Kidney (tissue), 22 donors: ENCODE measurements at places on chromosomes 5 and 9.

DNA sequence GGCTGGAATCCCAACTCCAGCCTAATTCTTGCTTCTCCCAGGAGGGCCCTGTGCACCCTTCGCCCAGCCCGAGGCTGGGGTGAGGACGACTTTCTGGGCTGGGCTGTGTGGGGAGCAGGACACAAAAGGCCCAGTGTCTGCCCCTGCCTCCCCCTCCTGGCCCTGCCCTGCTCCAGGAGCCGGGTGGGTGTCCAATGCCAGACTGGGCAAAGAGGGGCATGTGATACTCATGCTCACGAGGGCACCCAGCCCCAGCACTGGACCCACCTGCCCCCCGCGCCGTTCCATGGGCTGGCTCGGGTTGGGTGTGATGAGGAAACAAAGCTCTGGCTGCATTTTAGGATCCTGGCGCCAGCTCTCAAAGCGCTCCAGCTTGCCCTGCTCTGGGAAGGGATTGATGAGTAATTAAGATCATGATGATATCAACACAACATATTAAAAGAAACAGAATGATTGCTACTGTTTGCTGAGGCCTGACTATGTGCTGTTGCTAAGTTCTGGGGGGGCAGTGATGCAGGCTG is 30.7 kb downstream of the LHX2 start:
- no peak for DNase-seq

GRCh38 chr5:92455011-92455410 is 1071.9 kb upstream of the ARRDC3 start:
- no peak for DNase-seq

GRCh38 chr9:118268046-118268445 is 563.8 kb downstream of the TLR4 start:
- DNase-seq, result no peak

DNA sequence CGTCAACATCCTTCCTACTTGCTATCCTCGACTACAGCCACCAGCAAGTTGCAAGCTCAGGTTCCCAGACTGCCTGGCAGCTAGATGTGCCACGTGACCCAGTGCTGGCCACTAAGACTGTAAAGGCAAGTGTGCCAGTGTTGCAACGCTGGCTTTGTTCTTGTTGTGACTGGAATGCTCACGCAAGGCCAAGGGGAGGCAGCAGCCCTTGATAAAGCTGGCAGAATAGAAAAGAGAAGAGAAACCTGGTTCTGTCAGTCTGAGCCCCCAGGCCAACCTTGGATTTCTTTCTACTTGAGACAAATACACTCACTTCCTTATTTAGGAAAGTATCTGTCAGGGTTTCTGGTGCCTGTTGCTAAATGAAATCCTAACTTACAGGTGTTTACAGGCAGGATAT is 113.0 kb downstream of the KLHL3 start:
- DNase-seq, result no peak

- DNase-seq, result no peak
These were observed 123.7 kb downstream of the EBF1 start for GRCh38 chr5:158976035-158976434.

GRCh38 chr9:113155911-113156588 is 5.2 kb downstream of the SLC31A2 start:
- no peak for DNase-seq

DNA sequence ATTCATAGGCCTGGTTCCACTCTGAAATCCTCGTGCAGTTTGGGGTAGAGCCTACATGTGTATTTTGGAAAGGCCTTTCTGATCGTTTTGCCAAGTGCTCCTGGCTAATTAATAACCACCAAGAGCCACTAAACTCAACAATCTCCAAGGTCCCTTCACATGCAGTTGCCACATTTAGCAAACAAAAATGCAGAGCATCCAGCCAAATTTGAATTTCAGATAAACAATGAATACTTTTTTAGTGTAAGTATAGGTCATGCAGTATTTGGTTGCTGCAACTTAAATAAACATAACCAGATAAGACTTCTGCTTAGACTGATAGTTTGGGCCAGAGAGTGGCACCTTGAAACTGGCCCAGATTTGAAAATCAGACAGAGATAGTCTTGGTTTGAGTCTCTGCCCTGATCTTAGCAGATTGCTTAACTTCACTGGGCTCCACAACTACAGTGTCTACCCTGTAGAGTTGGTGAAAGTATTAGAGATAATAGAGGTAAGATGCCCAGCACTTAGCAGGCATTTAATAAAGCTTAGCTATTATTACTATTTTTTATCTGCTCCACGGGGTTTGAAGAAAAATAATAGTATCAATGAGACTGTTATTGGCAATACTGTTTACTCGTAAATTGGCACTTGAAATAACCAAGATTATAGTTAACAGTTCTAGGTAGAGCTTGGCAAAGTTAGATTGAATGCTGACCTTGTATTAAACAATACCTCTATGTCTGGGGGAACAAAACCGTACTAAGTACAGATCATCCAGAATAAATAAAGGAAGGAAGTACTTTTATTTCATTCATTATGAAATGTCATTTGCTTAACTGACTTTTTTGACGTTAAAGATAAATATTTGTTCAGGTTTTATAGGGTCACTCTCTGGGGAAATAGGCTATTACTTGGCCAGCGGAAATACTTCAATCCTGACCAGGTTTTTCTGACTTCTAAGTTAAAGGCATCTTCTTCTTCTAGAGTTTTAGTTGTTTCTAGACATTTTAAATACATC is 274.8 kb downstream of the DOCK8 start:
- no peak for DNase-seq

DNA sequence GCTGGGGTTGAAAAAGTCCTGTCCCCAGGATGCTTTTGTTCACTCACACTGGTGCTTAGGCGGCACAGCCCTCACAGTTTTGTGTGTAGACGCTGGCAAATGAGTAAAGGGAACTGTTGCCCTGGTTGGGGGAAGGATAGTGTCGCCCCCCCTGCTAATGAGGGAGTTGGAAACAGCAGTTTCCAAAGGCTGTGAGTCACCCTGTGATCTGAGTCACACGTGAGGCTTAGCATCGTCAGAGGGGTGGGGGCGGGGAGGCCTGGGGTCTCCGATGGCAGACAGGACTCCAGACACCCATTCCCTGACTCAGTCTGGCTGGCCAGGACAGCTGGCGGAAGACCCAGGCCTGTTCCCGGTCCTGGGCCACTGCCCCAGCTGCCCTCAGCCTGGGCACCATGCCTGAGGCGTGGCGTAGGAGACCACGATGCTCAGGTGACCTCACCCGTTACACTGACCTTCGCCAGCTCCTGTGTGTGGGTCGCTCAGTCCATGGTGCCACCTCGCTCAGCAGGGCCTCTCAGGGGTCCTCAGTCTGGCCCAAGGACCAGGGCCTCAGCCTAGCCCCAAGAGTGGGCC is 2.9 kb downstream of the DNAJB5 start:
- no peak for DNase-seq

DNA sequence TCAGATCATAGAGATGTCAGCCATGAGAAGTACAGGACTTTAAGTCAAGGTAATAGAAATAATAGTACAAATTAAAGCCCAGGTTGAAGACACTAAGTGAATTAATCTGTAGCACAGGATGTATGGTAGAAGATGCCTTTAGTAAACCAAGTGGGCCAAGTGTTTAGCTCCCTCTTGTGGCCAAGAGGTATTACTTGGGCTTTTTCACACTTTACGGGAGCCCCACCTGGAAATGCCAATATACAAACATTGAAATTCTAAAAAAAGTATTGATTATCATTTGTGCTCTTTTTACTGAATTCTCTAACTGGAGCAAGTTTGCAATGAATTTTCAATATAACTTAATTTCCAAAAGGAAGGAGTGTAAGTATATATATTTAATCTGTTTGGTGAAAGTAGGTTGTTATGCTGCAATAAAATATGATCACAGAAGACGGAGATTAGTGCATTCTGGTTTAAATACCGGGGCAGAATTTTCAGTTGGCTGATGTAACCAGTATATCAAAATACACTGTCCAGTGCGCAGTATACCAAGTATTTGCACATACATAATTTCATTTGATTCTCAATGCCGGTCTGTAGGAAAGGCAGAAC is 84.7 kb downstream of the PARP8 start:
- DNase-seq, result no peak

- no peak for DNase-seq
These were observed 168.9 kb downstream of the PAPPA start for GRCh38 chr9:116322521-116322920.

DNA sequence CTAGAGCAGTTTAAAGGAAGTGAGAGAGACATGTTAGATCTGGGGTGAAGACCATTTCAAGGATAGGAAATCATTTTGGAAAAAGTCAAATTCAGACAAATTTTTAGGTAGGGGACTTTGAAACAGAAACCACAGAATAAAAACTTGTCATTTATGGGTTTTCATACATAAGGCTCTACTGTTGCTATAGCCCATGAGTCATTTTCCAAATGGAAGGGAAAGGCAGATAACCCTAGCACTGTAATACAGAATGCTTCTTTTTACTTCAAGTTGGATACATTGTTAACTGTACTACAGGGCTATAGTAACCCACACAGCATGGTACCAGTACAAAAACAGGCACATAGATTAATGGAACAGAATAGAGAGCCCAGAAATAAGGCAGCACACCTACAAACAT is 455.4 kb downstream of the EBF1 start:
- DNase-seq, result no peak

- DNase-seq, result no peak
These were observed 105.0 kb downstream of the ACER2 start for GRCh38 chr9:19513671-19514275.

DNA sequence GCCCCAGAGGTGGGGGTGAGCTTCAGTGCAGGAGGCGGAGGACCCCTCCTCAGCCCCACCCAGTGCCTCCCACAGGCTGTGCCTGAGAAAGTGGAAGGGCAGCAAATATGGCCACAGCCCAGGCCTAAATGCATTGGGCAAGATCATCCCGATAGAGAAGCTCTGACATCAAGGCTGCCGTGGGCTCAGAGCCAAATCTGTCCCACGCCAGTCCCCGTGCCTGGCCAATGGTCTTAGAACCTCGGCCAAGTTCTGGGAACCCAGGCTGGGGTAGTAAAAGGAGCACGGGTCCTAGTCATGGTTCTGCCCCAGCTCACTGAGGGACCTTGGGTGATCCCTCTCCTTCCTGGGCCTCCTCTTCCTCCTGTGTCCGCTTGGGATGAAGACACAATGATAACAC is 27.7 kb upstream of the TNIP1 start:
- no peak for DNase-seq

DNA sequence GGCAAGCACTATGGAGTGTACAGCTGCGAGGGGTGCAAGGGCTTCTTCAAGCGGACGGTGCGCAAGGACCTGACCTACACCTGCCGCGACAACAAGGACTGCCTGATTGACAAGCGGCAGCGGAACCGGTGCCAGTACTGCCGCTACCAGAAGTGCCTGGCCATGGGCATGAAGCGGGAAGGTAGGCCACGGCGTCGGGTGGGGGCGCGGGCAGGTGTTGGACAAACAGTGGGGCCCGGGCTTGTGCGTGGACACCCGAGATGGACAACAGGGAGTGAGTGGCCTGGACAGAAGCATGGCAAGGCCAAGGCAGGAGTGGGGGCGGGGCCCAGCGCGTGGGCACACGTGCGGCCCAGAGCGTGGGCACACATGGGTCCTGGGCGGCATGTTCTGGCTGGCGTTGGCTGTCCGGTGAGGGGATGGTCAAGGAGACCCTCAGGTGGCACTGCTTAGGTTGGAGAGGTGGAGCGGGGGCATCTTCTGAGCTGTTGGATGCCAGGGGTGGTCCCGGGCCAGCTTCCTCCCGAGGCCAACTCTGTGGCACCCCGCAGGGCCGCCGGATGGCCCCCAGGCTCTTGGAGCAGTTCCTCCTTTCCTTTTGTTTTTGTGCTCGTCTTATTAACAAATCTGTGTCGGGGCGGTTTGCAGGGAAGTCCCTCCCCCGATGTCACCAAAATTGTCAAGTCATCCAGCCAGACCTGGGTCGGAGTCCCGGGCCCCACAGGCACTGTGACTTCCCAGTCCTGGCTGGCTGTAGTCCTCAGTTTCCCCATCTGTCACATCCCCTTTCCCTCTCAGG is 82.9 kb downstream of the RXRA start:
- no peak for DNase-seq

- DNase-seq, result no peak
These were observed 153.1 kb downstream of the ACTL7B start for GRCh38 chr9:108702681-108703080.

- DNase-seq, result no peak
These were observed 27.2 kb upstream of the CCNJL start for GRCh38 chr5:160339406-160340130.

GRCh38 chr9:88173378-88173999 is 35.2 kb upstream of the SPATA31C2 start:
- no peak for DNase-seq

DNA sequence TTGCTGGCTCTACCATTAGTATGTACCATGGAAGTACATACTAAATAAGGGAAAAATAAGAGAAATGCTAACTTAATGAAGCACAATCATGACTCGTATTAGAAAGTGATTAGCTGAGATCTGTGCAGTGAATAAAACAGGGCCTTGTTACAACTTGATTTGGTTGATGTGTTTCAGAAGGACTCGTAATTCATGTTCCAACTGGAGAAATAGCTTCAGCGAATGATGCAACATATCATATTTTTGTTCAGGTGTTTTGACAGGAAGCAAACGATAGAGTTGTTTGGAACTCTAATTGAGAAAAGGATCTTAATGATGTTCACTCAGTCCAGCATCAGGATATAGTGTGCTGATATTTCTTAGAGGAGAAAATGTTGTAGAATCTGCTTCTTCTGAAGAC is 474.6 kb upstream of the WWC1 start:
- no peak for DNase-seq

DNA sequence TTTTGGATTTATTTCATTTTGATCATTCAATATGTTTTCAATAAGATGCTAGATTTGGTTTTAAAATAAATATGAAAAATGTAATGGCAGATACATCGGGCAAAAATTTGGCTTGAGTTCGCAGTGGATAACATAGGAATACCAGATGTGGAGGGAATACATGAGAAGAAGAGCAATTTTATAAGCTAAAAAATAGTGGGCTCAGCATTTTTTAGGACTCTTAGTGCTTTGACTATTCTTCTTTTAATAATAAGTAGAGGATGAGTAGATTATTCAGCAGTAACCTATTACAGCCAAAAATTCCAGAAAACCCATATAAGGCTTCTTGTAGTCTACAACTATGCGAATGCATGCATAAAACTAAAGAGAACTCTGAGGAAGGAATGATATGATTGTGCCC is 22.8 kb upstream of the GHR start:
- no peak for DNase-seq

DNA sequence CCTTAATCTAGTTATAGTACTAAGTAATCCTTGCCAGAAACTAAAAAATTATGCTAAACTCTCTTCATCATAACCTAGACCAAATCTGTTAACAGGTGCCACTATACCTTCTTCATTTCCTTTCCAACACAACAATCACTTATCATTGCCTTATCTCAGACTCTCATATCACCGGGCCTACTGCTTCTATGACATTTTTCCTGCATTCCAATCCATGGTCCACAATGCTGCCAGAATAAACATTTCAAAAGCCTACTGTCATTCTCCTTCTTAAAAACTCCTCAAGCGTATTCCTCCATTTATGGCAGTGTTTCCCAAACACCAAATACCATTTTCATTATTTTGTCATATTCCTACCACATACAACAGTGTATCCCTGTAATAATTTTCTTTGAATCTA is 6.5 kb downstream of the PPP6C start:
- DNase-seq, result no peak

GRCh38 chr9:124296094-124296493 is 38.3 kb downstream of the NEK6 start:
- no peak for DNase-seq

GRCh38 chr5:91638010-91638409 is 254.9 kb upstream of the ARRDC3 start:
- DNase-seq, result no peak
